ENCODE measurements at places on chromosomes 2 and 18. TPM values are rescaled to one million over a fixed set of nuclear protein-coding genes. Genes with fewer than 3 reads are reported as not detected.

GRCh38 chr18:57640236-57640635, 18.6 kb upstream of the NARS1 start:
- no peak for DNase-seq

- no peak for DNase-seq
Measured at GRCh38 chr18:68152770-68153169, 562.1 kb downstream of the TMX3 start.

DNA sequence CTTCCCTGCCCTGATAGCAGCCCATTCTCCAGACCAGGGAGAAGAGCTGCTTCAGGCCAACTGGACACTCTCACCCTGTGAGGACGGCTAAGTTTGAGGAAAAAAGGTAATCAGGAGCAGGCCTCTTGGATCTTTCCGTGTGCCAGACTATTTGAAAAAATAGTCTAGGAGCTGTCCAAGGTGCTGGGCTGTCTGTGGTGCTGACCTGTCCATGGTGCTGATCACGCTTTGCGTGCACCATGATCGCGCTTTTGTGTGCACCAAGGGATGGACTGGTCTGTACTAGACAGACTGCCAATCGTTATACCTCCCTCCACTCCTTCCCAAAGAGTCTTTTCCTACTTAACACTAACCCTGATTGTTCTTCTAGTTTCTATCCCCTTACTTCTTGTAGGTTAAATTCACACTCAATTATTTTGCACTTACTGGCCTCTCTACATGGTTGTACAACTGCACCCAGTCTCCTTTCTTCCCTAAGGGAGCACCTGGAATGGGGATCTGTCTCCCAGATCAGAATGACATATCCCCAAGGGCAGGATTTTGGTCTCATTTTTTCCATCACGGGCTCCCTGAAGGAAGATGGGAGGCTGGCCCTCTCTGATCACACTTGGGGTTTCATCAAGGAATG, 295.4 kb downstream of the CELF4 start:
- DNase-seq = no peak

CD8B2 gene
- 0.74 TPM for total RNA-seq

C2orf66 gene
- total RNA-seq = not detected

DNA sequence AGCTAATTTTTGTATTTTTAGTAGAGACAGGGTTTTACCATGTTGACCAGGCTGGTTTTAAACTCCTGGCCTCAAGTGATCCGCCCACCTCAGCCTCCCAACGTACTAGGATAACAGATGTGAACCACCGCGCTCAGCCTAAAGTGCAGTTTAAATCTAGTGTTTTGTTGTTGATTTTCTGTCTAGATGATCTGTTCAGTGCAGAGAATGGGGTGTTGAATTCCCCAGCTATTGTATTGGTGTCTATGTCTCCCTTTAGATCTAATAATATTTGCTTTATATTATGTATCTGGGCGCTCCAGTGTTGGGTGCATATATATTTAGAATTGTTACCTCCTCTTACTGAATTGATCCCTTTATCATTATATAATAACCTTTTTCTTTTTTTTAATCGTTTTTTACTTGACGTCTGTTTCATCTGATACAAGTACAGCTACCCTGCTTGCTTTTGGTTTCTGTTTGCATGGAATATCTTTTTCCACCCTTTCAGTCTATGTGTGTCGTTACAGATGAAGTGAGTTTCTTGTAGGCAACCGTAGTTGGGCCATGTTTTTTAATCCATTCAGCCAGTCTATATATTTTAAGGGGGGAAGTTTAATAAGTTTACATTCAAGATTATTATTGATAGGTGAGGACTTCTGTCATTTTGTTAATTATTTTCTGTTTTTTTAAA, 34.3 kb downstream of the GALM start:
- DNase-seq = no peak

DNA sequence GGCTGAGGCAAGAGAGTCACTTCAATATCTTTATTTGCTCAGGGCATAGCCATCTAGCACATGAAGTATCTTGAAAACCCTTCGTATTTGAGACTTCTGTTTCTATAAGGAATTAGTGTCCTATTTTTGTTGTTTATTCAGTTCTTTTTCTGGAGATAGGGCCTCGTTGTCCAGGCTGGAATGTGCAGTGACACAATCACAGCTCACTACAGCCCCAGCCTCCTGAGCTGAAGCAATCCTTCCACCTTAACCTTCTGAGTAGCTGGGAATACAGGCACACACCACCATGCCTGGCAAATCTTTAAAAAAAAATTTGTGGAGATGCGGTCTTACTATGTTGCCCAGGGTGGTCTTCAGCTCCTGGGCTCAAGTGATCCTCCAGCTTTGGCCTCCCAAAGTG, 50.6 kb downstream of the PSMD14 start:
- DNase-seq = no peak

DSG1 gene
- total RNA-seq = 122 TPM

CABLES1 gene
- 39.3 TPM for total RNA-seq

NTSR2 gene
- not detected for total RNA-seq

GRCh38 chr2:160252900-160253299, 52.8 kb upstream of the ITGB6 start:
- no peak for DNase-seq

Data from vagina (tissue), 2 donors.